ENCODE measurements at places on chromosomes 1 and 21. TPM values are rescaled to one million over a fixed set of nuclear protein-coding genes. Genes with fewer than 3 reads are reported as not detected.
A peak's percentile ranks its signal among the peaks of the same experiment; 100 is the strongest.

DNA sequence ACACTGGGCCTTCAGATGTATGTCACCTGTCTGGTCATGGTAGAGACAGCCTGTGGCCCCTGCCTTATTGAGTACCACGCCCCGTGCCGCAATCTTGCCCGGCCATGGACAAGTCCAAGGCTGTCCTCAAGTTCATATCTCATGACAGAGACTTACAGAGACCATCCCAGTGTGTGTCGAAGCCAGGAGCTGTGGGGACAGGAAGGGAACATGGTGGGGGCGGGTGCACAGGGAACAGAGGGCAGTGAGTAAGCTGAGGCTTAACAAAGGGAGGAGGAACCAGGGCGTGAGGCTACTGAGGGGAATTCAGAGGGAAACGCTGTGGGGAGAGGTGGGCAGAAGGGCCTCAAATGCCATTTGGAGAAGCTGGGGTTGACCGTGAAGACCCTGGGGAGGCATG, 75.8 kb downstream of the ALPL start:
- DNase-seq = no peak

- DNase-seq = no peak
Measured at GRCh38 chr1:25677193-25677773, 60.7 kb downstream of the MAN1C1 start.

- no peak for DNase-seq
Measured at GRCh38 chr1:158951956-158952355, 20.6 kb downstream of the PYHIN1 start.

DNA sequence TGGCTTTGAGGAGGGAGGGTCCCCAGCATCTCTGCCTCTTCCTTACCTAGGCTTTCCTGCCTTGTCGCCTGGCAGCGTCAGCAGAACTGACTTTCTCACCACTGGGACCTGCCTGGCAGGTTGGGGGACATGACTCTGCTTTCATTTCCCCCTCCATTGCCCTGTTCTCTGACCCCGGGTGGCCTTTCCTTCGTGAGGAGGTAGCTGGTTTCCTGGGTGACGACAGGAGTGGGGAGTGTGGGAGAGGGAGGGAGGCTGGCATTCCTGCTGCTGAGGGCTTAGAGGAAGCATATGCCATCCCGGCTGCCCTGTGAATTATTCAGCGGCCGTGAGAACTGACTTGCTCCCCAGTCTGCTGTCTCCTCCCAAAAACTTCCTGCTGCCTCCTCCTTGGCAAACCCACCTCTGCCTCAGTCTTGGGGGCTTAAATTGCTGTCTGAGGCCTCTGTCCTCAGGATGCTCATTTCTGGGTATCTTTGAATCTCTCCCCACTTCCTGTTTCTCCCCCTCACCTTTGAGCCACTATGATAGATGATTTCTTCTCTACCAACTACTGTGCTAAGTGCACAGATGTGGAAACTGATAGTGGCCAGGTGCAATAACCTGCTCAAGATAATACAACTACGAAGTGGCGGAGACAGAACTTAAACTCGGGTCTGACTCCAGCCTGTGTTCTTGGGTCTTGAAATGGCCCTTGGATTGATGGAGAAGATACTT, 182.0 kb upstream of the CSF3R start:
- DNase-seq = no peak

DNA sequence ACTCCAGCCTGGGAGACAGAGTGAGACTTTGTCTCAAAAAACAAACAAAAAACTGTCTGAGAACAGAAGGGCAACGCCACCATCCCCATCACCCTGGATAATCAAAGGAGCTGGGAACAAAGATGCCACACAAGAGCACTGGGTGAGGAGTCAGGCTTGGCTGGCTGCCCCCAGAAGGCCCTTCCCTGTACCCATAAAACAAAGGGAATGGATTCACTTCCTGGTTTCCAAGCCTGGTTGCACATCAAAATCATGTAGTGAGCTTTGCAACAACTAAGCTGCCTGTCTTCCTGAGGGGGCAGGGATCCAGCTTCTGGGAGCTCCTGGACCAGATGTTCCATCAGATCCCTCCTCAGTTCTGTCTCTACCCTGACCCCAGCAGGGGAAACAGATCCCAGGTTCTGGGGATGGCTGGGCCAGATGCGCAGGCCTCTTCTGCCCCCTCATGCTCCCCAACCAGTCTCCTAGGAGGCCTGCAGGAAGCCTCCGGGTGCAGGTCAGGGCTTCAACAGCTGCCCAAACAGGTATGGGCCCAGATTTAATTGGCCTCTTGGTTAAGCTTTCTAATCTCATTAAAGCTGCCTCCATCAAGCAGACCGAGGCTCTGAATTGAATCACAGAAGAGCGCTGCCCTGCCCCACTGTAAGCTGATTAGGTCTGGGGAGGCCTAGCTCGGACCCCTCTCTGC, 97.8 kb downstream of the MRPL37 start:
- no peak for DNase-seq

DNA sequence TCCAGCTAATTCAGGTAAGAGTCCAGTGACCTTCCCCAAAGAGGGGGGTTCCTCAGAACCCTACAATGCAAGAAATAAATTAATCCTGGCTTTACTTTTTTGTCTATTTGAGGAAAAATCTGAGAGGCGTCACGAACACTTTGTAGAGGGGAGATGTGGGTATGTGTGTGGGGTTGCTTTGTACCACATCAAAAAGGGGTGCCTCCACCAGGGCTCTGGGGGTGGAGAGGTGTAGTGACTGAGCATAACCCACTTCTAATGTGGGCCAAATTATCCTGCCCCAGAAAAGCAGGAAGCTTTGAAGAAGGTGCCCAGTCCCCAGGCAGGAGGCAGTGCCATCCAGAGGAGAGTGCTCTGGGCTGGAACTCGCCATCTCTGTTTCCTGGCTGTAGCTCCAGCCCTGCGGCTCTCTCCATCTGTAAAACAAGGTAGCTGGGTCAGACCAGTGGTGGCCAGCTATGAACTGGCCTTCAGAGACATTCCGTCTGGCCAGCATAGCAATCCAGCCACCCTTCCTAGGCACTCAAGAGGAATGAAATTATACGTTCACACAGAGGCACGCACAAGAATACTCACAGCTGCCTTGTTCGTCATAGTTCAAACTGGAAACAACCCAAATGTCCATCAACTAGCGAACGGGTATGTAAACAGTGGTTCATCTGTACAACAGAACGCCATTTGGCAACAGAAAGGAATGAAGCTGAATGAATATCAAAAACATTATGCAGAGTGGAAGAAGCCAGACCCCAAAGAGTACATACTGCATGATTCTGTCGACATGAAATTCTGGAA, 45.4 kb upstream of the TNFRSF1B start:
- peak; percentile 18 for DNase-seq

GRCh38 chr1:176864211-176864610, 300.3 kb downstream of the ASTN1 start:
- DNase-seq = no peak

GRCh38 chr1:206002871-206003801, at the start of gene RAB7B:
Gene RAB7B (minus strand): TSS chr1:206003395. CDS start chr1:205994135, 9,260 bp downstream.
- peak; percentile 62 for DNase-seq

DNA sequence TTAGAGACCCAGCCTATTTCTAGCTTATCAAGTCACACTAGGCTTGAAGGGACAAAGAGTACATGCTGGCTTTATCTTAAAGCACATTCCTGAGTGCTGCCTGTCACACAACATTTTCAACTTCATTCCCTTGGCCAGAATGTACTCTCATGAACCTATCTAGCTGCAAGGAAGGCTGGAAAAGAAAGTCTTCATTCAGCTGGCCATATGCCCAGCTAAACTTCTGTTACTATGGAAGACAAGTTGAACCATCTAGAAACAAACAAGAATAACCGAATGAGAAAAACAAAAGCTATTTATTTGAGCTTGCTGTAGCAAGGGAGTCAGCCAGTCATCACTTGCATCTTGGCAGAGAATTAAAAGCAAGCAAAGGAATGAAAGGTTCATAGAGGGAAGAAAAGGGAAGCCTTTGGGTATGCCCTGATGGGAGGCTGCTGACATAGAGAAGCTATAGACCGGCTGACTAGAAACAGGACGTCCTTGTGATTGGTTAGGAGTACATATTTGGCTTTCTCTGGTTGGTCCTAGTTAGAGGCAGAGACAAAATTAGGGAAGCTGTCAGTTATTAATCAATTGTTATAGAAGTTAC, 108.4 kb downstream of the NEK7 start:
- DNase-seq = peak; percentile 20

- peak; percentile 59 for DNase-seq
Measured at GRCh38 chr1:185376840-185377635, 60.0 kb upstream of the IVNS1ABP start.

- DNase-seq = peak; percentile 69
Measured at GRCh38 chr1:163875200-163875926, 553.6 kb downstream of the NUF2 start.

DNA sequence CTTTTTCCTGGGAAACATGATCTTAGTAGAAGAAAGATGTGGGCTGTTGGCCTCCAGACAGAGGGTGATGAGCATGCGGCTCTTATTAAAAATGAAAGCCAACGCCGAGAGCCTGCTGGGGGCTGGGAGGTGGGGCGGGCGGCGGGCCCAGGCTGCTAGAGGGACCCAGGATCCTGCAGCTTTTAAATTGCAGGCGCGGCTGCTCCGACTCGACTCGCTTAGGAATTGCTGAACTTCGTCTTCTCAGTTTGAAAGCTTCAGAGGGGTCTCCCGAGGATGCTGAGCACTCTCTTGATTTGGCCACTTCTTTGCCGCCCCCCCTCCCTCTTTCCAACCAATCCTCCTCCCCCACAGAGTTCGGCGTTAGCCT, 1.2 kb downstream of the AGPAT3 start:
- peak; percentile 48 for DNase-seq

DNA sequence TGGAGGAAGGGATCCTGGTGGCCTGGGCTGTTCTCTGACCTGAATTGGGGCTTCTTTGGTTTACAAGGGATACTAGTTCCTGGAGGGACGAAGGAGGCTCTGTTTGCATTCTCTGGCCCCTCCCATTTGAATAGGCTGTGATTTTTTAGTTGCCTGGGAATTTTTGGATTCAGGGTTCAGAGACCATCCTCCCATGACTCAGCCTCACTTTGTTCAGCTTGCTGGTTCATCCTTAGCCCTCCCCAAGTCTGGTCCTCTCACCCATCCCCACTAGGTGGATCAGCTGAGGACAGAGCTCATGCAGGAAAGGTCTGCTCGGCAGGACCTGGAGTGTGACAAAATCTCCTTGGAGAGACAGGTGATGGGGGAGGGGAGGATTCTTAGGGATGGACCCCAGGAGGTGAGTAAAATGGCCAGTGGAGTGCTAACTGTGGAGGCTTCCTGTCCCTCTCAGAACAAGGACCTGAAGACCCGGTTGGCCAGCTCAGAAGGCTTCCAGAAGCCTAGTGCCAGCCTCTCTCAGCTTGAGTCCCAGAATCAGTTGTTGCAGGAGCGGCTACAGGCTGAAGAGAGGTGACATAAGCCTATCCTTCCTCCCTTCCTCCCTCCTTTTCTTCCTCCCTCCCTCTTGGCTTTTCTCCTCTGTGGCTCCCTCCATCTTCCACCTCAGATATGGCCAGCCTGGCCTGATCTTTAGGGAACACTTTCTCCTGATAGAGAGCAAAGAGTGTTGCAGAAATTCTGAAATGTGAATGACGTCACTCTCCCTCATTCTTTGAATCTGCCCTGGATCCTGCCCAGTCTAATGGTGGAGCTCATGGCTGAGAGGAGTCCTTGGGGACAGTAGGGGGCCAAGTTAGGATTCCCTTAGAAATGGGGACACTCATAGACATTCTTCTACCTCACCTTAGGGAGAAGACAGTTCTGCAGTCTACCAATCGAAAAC, 4.5 kb upstream of the TUFT1 start:
- no peak for DNase-seq

- no peak for DNase-seq
Measured at GRCh38 chr1:6447016-6447817, 18.8 kb downstream of the TNFRSF25 start.

DNA sequence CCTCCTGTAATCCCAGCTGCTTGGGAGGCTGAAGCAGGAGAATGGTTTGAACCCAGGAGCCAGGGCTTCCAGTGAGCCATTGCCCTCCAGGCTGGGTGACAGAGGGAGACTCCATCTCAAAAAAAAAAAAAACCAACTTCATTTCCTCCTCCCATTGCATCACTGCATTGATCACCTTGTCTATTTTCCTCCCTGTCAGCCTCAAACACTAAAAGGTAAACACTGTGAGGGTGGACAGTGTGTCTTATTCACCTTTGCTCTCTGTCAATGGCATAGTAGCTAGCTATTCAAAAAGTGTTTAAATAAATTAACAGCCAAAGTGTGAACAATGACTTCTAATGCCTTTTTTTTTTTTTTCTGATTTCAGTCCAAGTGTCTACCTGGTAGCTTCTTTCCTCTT, 13.4 kb upstream of the DESI2 start:
- no peak for DNase-seq

- DNase-seq = no peak
Measured at GRCh38 chr1:181133441-181133951, 45.0 kb downstream of the IER5 start.

DNA sequence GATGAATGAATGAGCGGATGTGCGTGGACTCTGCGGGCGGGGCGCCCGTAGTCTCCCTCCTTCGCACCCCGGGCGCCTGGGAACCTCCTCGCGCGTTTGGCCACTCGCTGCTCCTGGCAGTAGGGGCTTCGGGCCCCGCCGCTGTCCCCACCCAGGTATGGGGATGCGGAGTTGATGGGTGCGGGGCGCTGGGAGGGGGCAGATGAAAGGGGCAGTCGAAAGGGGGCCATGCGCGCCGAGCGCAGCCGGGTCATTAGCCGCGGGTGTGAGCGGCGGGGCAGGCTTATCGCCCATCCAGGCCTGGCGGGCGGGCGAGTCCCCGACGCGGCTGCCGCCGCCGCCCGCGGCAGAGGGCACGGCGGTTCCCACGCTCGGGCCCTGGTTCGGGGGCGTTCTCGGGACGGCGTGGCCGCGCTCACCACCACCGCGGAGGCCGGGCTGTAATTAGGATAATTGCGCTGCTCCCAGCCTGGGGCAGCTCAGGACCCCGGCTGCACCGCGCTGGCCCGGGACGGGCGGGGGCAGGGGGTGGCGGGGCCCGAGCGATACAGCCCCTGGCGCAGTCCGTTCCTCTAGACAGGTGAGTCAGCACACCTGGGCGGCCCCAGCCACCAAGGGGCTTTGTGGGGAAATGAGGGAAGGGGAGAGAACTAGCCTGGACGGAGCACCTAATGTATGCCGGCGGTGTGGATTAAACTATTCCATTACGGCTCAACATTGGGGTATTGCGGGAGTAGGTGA, 22.1 kb upstream of the CITED4 start:
- DNase-seq = no peak

GRCh38 chr1:219587401-219587800, 25.5 kb downstream of the ZC3H11B start:
- no peak for DNase-seq

GRCh38 chr21:43818685-43819084, 29.3 kb downstream of the RRP1 start:
- no peak for DNase-seq

Gene RBM8A
- 173 TPM for total RNA-seq

Gene SPTA1
- total RNA-seq = not detected

Gene KRTAP21-2
- total RNA-seq = not detected

Gene RPAP2
- 14.8 TPM for total RNA-seq

Gene PRKCZ
- 2.3 TPM for total RNA-seq

Gene LRRC3
- 1.6 TPM for total RNA-seq

Gene PLPPR5
- total RNA-seq = 0.20 TPM

Gene KRTAP19-1
- not detected for total RNA-seq

Measured in RPMI7951 (cell line).